ENCODE measurements at places on chromosomes 4 and X.

GRCh38 chr4:1596393-1596792, 87.7 kb downstream of the FAM53A start:
- no peak for DNase-seq

GRCh38 chr4:75512386-75513211, 1.6 kb downstream of the RCHY1 start:
- no peak for DNase-seq

GRCh38 chr4:8860892-8861575, 10.6 kb downstream of the HMX1 start:
- no peak for DNase-seq

DNA sequence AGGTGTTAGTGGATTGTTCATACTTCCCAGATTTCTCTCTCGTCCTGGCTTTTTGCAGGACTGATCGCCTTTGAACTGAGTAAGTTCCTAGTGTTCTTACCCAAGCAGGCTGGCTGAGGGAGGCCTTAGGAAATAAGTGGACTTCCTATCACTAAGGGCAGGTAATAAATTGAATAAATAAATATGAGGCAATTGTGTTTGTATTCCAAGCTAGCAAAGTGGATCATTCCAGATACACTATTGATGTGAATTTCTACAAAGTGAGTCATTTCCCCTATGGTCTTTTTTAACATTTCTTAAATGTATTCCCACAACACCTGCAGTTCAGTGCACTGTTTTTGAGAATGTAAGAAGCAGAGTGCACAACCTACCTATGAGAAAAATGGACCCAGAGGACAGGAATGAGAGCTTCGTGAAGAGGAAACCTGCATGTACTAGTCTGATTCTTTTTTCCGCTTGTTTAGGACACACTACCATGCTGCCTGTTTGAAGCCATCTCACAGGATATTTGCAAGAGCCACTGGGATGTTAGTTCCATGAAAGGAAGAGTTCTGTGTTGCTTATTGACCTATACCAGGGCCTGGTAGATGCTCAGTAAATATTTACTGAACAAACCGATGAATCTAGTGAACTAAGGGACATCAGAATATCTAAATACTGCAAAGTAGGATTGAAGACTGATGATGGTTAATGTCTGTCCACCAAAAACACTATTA, 29.0 kb upstream of the SMAD1 start:
- no peak for DNase-seq

DNA sequence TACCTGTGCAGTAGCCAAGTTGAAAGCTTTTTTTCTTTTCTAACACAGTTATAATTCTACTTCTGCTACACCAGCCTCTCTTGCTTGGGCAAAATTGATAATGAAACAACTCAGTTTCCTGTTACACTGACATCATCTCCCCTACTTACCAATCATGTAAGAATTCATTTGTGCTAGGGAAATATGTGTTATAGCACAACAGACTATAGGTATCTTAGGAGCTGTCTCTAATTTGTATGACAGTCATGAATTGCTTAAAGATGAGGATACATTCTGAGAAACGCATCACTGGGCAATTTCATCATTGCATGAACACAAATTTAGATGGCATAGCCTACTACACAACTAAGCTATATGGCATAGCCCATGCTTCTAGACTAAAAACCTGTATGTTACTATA, 246.3 kb upstream of the ANKRD50 start:
- no peak for DNase-seq

- DNase-seq, result no peak
Observed at GRCh38 chrX:25144043-25144940, 128.5 kb upstream of the ARX start.

GRCh38 chr4:6071959-6072720, 53.9 kb upstream of the C4orf50 start:
- DNase-seq, result no peak

DNA sequence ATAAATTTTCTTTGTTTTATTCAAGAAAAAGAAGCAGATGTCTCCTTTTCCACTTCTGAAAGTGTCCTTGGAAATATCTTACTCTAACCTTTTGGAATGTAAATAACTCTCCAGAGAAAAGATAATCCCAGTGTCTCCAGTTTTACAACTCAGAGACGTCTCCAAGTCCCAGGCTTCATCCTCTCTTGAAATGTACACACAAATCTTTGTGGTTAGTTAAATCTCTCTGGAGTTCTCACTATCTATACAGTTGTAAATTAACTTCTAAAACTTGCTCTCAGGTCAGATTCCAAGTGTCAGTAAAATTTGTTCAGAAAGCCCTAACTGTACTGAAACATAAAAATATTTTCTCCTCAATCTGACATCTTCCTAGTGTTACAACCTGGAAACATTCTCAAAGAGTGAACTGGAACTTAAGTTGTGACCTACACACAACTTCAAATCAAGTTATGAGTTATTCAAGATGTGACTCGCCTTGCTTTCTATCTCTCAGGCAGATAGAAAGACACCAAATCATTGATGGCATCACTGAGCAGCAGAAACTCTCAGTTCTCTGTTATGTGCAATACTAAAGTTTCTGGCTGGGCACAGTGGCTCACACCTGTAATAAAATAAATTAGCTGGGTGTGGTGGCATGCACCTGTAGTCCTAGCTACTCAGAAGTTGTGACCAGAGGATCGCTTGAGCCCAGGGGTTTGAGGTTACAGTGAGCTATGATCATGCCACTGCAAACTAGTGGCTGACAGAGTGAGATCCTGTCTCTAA, 284.2 kb downstream of the RCHY1 start:
- DNase-seq, result no peak

GRCh38 chrX:115392871-115393270, 103.4 kb downstream of the LUZP4 start:
- DNase-seq, result no peak

DNA sequence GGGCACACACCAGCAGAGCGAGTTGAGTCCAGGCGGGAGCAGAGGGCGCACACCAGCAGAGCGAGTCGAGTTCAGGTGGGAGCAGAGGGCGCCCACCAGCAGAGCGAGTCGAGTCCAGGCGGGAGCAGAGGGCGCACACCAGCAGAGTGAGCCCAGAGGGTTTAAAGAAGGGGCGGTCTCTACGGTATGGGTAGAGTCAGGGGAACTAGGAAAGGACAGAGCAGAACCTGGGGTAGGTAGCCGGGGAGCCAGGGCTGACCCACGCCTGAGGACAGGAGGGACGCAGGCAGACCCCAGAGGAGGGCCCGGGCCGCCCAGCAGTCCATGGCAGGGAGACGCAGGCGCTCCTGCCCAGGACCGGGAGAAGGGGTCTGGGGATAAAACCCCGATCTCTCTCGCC, 22.0 kb upstream of the ADRA2C start:
- no peak for DNase-seq

DNA sequence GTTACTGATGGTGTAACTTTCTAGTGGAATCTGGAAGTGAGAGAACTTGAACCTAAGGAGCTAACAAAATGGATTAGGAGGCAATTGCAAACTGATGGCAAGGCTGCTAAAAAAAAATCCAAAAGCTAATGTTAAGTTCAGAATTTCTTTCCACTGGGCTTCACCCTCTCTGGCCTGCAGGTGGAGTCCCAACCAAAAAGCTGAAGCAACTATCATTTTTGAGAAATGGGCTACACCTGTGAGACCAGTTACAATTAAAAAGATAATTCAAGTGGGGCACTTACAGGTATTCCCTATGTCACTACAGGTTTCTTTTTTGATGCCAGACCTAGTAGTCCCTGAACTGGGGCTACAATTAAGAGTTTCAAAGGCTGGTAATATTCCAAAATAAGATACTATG, 142.1 kb upstream of the FTHL17 start:
- DNase-seq, result no peak

DNA sequence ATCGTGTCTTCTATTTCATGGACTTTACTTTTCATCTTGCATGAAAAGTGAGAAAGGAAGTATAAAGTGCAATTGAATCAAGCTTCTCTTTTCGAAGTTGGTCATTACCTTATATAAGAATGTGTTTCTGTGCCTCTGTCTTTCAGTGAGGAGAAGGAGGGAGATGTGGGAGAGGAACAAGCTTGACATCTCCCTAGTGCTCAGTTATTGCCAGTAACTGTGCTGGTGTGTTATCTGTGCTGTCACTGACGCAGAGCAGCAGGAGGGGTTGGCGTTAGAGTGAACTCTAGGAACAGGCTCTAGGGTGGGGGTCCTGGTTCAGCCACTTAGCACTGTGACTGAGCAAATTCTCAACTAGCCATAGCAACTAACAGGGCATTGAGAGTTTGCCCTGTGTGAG, 34.0 kb upstream of the TBC1D9 start:
- no peak for DNase-seq

- DNase-seq, result no peak
Observed at GRCh38 chrX:13007519-13008188, 32.7 kb downstream of the TMSB4X start.

- DNase-seq, result peak; percentile 55
Observed at GRCh38 chrX:13081395-13082205, 37.2 kb upstream of the FAM9C start.

GRCh38 chr4:24858026-24858425, 54.8 kb downstream of the CCDC149 start:
- DNase-seq, result no peak

DNA sequence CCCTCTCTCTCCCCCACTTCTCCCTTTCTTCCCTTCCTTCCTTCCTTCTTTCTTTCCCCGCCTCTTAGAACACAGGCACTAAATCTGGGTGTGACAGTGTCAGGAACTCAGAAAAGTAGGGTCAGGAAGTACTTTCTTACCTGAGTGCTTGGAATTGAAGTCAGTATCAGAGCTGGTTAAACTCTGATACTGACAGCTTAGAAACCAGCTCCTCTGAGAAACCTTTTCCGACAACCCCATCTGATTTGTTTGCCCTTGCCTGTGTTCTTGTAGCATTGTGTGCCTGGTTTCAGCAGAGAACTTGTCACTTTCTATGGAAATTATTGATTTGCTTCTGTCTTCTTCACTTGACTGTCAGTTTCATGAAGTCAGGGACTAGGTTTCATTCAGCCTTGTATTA, 113.9 kb downstream of the AASDH start:
- DNase-seq, result no peak

DNA sequence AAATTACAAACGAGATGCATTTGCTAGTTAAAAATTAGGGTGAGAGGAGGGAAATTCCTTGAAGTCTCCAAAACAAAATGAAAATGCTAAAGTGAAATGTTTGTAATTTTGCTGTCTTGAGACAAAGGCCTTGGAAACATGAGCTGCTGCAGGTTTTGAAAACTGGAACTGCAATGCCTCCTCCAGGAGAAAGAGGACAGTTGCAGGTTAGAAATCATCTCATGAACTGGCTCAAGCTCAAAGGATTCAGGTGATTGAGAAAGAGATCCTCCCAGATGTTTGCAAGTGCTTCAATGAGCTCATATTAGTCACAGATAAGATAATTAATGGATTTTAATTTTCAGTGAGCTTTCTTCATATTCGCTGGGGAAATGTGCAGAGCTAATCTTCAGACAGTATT, 32.4 kb downstream of the SMPX start:
- no peak for DNase-seq

DNA sequence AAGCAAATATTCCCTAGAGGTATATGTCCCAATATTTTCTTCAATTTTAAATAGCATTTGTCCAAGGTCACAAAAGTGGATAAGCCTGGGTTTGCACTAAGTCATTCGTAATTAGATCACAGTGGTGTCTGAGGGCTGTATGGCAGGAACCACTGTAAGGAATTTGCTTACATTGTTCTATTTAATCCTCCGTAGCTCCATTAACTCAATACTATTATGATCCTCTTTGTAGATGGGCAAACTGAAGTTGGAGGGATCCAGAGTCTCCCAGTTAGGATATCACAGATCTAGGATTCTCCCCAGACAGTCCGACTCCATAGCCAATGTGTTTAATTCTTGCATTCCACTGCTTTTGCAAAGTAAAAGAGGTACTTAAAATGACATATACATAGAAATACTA, 242.7 kb upstream of the DCAF8L1 start:
- DNase-seq, result no peak

DNA sequence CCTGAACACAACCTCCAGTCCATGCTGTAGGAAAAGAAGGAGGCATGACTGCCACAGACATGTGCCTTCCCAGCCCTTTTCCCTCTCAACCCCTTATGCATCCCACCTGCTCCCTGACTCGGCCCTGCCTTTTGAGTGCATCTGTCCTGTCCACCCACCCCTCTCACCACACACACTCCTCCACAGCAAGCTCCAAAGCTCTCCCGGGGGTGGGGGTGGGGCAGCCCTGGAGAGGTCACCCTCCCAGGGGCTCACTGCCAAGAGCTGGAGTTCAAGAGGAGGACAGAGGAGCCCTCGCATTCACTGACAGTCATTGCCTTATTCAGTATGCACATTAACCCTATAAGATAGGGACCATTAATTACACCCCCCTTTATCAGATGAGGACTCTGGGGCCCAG, 46.6 kb upstream of the MAMLD1 start:
- no peak for DNase-seq

GRCh38 chrX:50707405-50707804, 106.6 kb downstream of the SHROOM4 start:
- DNase-seq, result no peak

DNA sequence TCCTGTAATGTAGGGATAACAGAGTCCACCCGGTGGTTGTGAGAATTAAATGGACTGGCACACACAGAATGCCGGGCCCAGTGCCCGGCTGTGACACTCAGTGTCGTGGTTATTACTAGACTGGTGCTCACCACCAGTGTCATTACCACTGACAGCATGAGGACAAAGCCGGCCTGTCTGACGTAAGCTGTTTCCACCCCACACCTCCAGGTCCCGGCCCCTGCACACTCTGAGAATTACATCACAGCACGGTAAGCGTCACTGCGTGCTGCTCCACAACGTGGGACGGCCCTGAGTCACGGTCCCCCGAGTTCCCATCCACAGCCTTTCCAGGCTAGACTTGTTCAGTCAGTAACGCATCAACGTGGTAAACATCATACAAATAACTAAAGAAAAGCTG, 22.9 kb downstream of the FAT1 start:
- no peak for DNase-seq

- DNase-seq, result no peak
Observed at GRCh38 chr4:176313596-176314336, 6.0 kb upstream of the SPCS3 start.

DNA sequence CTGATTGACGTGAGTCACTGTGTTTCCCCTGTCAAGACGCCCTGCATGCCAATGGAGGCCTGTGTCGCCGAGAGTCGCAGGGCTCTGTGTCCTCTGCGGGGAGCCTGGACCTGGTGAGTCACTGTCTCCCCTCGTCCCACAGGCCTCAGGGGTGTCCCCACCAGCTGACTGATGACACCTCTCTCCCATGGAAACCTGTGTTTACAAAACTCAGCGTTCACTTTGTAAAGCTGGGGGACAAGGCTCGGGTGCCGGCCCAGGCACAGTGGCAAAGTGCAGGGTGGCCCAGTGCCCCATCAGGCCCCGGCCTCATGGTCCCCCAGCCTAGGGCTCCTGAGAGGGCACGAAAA, 21.2 kb upstream of the HGFAC start:
- no peak for DNase-seq

DNA sequence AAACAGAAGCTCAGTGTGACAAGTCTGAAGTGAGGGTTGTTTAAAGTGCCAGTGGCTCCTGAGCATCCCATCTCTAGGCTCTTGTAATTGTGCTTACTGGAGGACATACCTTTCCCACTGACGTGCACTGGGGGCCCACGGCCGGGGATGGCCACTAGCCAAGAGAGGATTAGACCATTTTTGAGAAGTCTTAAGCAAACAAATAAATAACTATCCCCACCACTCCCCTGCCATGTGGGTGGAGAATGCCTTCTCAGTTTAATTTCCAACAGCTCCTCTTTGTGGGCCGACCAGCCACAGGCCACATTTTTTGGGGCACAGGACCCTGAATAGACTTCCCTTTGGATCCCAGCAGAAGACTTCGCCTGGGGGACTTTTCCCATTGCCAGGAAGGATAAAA, 125.0 kb upstream of the MSX1 start:
- DNase-seq, result no peak
